Stimulated activated CD4-positive, alpha-beta T cell treated with anti-CD3 and anti-CD28 coated beads, Interleukin-15, amount 100 ng/mL, for 1 hour (primary cell): ENCODE measurements at places on chromosomes 2 and 18.

DNA sequence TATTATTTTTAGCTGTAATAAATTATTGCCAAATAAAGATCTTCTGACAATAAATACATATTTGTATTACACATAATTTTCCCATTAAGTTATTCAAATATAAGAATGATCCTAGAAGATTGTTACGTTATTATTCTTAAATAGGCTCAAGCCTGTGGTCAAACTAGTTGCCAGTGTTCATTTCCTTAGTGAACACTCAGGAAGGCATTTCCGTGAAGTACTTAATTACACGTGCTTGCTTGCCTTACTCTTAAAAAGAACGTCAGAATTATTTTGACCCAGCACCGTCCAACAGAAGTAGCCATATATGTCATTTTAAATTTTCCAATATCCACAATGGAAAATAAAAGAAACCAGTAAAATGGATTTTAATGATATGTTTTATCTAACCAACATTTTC, 249.8 kb downstream of the TXNL1 start:
- no peak for DNase-seq

- DNase-seq, result no peak
Observed at GRCh38 chr2:235543128-235543750, 49.4 kb downstream of the AGAP1 start.

- DNase-seq, result no peak
Observed at GRCh38 chr2:232237464-232237863, 141.1 kb upstream of the ALPP start.

- DNase-seq, result no peak
Observed at GRCh38 chr2:103123516-103123915, 361.7 kb downstream of the TMEM182 start.

GRCh38 chr18:23992089-23992940, 22.2 kb upstream of the TTC39C start:
- DNase-seq, result no peak

GRCh38 chr2:63378589-63378988, 209.7 kb downstream of the WDPCP start:
- no peak for DNase-seq

GRCh38 chr2:179948058-179948457, 59.0 kb downstream of the CWC22 start:
- DNase-seq, result no peak

- DNase-seq, result no peak
Observed at GRCh38 chr2:239932881-239933735, 92.0 kb downstream of the NDUFA10 start.

GRCh38 chr2:122263746-122264145, 508.3 kb downstream of the TSN start:
- DNase-seq, result no peak

GRCh38 chr2:205687641-205687956, 5.3 kb downstream of the NRP2 start:
- DNase-seq, result no peak

GRCh38 chr2:7987992-7988391, 693.9 kb upstream of the ID2 start:
- DNase-seq, result no peak

- DNase-seq, result no peak
Observed at GRCh38 chr2:100884145-100884621, 64.2 kb downstream of the NPAS2 start.

DNA sequence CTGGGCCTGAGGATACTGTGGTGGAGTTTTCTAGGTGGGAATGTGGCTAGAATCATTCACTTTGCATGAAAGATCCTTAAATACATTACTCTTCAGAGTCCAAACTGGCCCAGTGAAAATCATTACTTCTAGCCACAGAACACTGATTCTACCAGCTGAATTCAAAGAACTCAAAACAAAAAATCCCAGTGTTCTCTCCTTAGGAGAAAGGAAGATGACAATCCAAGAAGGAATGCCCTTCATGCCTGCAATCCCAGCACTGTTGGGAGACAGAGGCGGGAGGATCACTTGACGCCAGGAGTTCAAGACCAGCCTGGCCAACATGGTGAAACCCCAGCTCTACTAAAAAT, 35.2 kb downstream of the FAM228A start:
- DNase-seq, result no peak

- DNase-seq, result peak; percentile 25
Observed at GRCh38 chr2:238970553-238971081, 122.7 kb downstream of the TWIST2 start.

GRCh38 chr2:209508255-209508654, 84.4 kb downstream of the MAP2 start:
- no peak for DNase-seq

GRCh38 chr2:70643715-70644114, 90.1 kb upstream of the TGFA start:
- DNase-seq, result no peak

GRCh38 chr2:7140306-7140705, 223.1 kb downstream of the RNF144A start:
- no peak for DNase-seq

- no peak for DNase-seq
Observed at GRCh38 chr18:53566626-53567025, 657.8 kb downstream of the MBD2 start.

GRCh38 chr2:58158481-58158880, 82.6 kb downstream of the FANCL start:
- no peak for DNase-seq

DNA sequence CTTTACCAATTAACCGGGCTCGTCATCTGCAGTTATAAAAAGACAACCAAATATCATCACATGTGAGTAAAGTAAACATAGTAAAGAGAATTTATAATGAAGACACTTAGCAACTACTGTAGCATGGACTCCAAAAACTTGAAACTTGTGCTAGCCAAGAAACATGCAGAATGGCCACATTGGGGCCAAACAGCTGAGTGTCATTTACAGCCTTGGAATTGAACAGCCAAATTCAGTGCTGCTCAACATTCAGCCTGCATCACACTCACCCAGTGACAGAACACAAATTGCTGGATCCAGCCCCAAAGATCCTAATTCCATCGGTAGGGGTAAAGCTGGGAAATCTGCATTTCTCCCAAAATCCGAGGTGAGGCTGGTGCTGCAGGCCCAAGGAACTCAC, 224.8 kb upstream of the GYPC start:
- DNase-seq, result no peak

DNA sequence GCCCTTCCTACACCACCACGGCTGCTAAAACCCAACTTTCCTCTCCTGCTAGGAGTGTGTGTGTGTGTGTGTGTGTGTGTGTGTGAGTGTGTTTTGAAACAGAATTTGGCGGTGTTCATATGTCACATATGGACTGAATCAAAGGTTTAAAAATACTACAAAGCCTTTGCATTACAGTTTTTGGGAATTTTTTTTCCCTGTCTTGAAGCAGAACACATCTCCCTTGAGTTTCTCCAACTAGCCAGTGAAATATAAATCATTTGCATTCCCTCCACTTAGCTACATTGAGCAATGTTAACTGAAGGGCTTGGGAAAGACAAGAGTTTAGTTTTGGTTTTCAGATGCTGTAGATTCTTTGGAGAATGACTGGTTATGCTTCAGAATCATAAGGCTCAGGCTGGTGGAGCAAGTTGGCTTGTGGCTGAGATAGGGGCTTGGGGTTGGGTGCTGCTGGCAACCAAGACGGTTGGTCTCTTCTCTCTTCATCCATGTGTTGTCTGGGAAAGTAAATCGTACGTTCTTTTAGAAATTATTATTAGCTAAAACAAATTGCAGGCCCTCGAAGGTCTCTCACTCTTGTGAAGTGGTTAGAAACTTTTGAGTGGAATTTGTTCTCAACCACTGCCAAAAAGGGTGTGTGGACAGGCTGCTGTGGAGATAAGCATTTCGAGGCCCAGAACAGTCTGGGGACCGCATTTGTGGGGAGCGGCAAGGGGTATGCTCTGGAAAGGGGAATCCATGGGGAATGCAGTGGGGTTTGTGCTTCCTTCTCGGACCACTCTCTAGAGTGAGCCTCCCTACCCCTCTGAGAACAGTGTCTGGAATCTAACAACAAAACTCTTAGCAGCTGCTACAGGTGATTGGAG, 1.4 kb downstream of the NRP2 start:
- DNase-seq, result no peak

DNA sequence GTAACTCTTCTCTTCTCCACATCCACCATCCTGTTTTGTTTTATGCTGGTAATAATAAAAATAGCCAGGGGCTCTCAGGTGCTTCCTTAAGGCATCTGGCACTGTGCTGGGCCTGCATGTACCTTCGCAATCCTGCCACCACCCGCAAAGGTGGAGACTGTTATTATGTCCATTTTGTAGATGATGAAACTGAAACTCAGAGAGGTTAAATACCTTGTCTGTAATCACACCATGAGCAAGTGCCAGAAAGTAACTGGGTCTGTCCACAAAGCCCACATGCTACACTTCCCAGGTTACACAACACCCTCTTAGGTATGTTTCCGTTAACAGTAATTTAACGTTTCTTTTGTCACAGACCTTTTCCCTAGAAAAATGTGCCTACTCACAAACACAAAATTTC, 27.0 kb downstream of the NRP2 start:
- no peak for DNase-seq

- DNase-seq, result no peak
Observed at GRCh38 chr18:56770873-56771272, 119.7 kb downstream of the WDR7 start.

GRCh38 chr2:79971807-79972206, 332.7 kb downstream of the LRRTM1 start:
- no peak for DNase-seq

DNA sequence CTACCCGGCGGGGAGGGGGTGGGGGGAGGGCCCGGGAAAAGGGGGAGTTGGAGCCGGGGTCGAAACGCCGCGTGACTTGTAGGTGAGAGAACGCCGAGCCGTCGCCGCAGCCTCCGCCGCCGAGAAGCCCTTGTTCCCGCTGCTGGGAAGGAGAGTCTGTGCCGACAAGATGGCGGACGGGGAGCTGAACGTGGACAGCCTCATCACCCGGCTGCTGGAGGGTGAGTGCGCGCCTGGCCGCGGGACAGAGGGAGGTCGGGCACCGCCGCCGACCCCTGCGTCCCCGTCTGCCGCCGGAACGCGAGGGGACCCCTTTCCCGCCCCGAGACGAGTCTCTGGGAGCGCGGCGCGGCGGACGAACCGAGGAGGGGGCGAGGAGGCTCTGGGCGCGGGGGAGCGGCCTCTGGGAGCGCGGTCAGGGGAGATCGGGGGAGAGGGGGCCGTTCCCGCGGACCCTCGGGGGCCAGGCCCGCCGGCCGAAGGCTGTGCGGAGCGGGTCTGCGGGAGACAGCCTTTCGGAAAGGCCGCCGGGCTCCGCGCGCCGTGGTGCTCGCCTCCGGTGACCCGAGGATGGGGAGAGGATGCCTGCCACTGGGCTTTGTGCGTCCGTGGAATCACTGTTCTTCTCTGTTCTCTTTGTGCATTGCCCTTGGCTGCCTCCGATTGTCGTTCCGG, 463 bp downstream of the PPP1CB start:
- DNase-seq, result peak; percentile 6

- no peak for DNase-seq
Observed at GRCh38 chr2:151508519-151508918, 98.8 kb downstream of the RIF1 start.

DNA sequence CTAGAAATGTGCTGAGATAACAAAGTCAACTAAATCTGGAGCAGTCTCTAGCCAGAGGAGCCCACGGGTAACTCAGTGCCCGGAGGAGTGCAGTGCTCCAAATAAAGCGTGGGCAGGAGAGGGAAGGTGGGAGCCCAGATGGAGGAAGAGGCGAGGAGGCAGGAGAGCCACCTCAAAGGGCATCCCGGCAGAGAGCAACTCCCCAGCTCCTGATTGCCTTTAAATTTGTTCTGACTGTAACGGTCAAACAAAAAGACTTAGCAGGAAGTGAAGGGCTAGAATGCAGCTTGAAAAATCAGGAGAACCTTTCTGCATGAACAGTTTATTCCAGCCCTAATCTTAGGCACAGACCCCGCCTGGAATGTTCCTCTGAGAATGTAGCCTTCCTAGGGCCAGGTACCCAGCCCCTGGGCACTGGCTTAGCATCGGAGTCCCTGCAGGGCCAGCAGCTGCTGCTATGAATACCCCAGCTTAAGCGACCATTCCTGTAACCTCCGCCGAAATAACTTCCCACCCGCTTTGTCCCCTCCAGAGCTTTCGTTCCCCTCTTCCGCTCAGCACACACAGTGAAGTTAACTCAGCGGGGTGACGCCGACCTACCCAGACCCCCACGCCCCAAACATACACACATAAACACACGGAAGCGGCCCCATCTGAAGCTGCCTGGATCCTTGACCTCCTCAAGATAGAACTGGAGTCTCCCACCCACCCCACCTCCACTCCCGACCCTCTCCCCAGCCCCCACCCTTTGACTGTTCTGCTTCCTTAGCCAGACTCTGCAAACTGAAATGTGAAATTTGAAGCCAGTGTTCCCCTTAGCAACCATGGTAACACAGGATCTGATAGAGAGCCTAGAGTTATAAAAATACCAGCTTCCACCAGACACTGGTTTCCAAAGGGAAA, 123.2 kb downstream of the SMAD7 start:
- no peak for DNase-seq

- no peak for DNase-seq
Observed at GRCh38 chr18:21321711-21322110, 79.7 kb downstream of the GREB1L start.
